Colonic mucosa (tissue), 4 donors: ENCODE measurements at places on chromosomes 11 and 22. TPM values are rescaled to one million over a fixed set of nuclear protein-coding genes. Genes with fewer than 3 reads are reported as not detected.

MED19 gene
- 10.6 TPM for total RNA-seq

OR52R1 gene
- total RNA-seq: not detected

KRTAP5-2 gene
- total RNA-seq: not detected

IGSF9B gene
- 5.0 TPM for total RNA-seq

CPT1B gene
- total RNA-seq: 21.7 TPM

MS4A4E gene
- total RNA-seq: 0.69 TPM

LRRC74B gene
- not detected for total RNA-seq

GRCh38 chr22:35727436-35727835 lies 9.8 kb downstream of the APOL5 start:
- DNase-seq: no peak

DNA sequence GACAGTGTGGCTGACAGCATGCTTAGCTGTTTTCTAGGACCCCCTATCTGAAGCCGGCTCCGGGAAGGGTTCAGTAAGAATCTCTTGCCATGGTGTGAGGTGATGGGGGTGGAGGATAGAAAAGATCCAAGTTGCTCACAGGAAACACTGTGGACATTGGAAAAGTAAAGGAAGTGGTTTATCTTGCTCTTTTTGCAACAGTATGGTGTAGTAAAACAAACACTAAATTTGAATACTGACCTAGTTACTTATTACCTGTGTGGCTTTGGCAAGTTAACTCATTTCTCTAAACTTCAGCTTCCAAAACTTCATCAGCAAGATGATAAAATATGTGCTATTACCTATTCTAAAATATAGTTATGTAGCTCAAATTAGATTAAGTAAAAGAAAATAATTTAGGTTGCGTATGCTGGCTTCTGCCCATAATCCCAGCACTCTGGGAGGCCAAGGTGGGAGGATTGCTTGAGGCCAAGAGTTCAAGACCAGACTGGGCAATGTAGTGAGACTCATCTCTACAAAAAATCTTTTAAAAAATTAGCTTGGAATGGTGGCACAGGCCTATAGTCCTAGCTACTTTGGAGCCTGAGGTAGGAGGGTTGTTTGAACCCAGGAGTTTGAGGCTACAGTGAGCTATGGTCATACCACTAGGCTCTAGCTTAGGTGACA lies 51.6 kb upstream of the APOA1 start:
- DNase-seq: no peak

- DNase-seq: no peak
Measured at GRCh38 chr11:130370845-130371590, 56.3 kb upstream of the ZBTB44 start.

DNA sequence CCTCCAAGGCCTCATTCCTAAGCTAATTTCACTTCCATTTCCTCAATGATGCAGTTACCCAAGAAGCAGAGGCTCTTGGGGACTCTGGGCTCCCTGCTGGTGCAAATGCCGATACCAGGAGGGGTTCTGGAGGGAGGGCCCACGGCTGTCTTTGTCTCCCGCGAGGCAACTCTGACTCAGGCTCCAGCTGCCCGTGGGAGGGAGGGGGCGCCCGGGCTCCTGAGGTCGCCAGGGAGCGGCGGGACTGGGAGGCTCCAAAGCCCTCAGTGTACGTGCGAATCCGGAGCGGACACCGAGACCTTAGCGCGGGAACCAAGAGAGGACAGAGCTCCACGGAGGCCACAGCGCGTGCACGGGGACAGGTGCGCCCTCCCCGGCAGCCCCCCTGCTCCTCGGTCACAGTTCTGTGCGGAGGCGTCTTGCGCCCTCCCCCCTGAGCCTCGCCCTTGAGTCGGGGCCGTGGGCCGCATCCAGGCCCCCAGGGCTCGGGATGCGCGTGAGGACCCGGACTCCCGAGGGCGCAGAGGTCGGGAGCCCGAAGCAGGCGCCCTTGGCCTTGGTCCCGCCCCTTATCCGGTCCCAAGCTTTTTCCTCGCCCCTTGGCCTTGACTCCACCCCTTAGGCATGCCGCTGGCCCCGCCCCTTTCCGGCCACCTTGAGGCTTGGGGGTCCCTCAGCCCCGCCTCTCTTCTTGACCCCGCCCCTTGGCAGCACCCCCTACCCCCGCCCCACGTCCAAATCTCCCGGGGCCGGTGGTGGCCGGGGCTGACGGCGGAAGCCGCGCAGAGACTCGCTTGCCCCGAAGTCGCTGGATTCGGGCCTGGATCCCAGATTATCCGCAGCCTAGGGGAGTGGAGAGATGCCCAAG lies 4.7 kb upstream of the SHISA8 start:
- DNase-seq: peak; percentile 84

DNA sequence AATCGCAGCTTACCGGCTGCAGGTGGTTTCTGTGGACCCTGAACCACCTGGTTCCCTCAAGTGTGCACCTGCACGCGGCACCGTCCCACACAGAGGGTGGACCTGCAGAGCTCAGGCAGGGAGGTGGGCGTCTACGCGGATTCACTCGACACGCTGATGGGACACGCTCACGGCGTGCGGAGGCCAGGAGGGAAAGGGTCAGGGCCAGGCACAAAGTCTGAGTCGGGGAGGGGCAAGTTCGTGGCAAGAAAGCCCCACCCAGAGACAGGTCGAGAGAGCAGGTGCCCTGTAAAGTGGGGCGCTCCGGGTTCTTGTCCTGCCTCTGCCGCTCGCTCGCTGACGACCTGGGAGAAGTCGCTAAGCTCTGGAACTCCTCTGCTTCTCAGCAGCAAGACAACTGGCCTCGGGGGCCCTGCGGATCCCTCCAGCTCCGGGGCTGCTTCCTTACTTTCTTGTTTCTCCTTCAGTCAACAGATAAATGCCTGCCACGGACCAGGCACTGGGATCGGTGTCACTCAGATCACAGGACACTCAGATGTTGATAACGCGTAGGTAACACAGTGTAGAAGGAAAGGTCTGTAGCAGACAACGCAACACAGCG lies 72.4 kb upstream of the NUP50 start:
- peak; percentile 24 for DNase-seq

GRCh38 chr11:130715877-130716220 lies 200.4 kb downstream of the SNX19 start:
- DNase-seq: no peak

DNA sequence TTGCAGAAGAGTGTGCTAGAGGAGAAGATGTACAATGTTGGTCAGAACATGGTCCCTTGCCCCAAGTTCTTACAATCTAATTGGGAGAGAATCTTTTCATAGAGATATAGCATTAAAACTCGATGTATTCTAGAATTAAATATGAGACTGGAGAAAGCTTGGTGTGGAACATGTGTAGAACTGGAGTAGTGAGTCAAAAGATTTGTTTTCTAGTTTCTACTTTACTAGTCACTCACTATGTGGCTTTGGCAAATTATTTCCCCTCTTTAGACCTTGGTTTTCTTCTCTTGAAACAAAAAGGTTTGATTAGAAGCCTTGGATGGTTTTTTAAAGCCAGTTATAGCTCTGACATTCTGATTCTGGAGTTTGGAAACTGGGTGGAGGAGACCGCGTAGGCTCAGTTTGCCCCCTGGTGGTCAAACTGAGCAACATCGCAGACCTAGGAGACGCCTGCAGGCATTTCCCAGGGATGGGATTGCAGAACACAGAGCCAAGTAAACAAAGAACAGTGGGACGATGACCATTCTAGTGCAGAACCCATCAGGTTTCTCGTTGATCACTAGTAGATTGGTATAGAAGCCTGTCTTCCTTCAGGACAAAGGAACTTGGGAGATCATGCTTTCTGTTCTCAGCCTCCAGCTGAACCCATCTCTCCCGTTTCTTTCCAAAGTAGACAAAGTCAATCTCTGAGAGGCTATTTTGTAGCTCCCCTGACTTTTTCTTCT lies 8.5 kb upstream of the CHRDL2 start:
- peak; percentile 36 for DNase-seq

DNA sequence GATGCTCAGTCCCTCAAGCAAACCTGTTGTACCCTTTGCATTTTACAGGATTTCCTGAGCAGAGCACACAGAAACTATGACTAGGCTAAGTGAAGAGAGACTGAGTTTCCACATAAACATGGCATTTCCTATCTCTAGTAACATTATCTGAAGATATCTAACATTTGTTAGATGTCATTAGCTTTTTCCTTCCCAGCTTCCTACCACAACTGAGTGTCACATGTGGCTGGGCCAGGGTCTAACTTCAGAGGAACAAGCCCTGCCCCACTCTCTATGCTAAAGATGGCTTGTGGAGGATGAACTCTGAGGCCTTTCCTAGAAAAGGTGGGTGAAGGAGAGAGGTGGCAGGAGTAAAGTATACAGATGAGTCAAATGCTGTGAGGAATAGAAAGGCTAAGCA lies 16.5 kb downstream of the C22orf42 start:
- DNase-seq: no peak

DNA sequence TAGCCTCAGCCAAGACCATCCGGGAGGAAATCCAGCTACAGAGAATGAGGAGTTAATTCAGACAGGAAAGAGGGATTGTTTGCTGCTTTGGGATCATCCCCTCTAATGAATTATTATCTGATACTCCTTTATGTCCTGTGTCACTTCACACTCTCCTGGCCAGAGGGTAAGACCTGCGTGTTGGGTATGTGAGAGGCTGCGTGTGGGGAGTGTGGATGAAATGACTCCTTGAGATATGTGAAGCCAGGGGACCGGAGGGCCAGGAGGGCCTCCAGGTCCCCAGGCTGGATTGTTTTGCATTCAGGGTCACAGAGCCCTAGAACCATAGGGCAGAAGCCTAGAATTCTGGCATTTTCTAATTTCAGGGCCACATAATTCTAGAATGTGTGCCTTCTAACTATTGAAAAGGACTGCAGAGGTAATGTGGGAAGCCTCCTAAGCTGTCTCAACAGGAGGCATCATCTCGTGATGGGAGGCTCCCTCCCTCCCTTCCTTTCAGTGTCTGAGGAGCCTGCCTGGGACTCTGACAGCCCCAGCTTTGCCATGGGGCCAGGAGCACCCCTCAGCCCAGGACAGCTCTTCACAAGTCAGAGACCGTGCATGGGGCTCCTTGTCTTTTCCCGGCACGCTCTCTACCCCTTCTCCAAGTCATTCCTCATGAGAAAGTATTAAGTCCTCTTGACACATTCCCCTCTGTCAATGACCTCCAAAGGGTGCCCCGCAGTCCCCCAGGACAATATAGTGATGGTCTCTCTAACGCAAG lies 3.7 kb downstream of the TPBGL start:
- DNase-seq: no peak

- peak; percentile 78 for DNase-seq
Measured at GRCh38 chr11:134497586-134497985, 85.5 kb upstream of the B3GAT1 start.

- DNase-seq: no peak
Measured at GRCh38 chr11:12587333-12587991, 86.8 kb upstream of the TEAD1 start.

DNA sequence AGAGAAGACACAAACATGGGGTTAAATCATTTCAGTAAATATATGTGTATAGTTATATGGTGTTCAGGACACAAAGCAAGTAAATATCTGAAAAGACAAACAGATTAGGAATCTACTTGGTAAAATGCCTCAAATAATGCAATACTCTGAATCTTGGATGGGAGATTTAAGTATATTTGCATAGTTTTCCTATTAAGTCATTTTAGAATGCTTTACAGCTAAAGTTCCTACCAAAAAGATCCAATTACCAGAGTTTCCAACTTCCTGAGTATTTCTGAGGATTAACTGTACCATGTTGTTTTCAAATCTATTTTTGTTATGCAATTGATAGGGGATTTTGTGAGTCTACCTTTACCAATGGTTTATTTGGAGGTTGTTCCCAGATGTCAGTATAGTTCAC lies 424.4 kb upstream of the CCDC179 start:
- no peak for DNase-seq

DNA sequence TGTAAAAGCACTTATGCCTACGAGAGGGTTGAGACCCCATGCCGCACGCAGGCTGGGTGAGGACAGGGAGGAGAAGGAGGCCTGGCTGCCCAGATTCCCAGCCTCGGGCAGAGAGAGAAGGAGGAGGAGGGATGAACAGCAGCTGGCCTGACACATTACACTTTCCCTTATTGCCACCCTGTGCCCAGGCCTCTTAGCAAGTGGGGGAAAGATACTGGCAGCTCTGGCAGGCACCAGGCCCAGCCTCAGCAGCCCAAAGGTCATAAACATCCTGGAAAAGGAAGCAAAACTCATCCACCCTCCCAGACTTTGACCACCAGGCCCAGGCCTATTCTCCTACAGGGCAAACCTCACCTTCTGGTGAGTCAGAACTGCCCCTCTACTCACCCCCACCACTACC lies 4.7 kb downstream of the PLAAT3 start:
- DNase-seq: peak; percentile 63

DNA sequence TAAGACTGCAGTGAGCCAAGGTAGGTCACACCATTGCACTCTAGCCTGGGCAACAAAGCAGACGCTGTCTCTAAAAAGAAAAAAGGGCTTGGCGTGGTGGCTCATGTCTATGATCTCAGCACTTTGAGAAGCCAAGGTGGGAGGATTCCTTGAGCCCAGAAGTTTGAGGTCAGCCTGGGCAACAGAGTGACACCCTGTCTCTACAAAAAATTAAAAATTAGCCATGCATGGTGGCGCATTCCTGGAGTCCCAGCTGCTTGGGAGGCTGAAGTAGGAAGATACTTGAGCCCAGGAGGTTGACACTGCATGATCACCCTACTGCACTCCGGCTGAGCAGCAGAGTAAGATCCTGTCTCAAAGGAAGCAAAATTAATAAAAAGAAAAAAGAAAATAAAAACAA lies 38.9 kb upstream of the RDX start:
- no peak for DNase-seq
